ENCODE measurements at places on chromosomes 5 and 9.

- H3K4me1 ChIP-seq, result no peaks in the 10 kb centered on the region
- no peak for DNase-seq
- peak overlapping the region; percentile 44 for H3K27ac ChIP-seq
- no peak overlapping the region for H3K4me3 ChIP-seq
Measured at GRCh38 chr5:95973793-95974325, 12.2 kb upstream of the ELL2 start.

DNA sequence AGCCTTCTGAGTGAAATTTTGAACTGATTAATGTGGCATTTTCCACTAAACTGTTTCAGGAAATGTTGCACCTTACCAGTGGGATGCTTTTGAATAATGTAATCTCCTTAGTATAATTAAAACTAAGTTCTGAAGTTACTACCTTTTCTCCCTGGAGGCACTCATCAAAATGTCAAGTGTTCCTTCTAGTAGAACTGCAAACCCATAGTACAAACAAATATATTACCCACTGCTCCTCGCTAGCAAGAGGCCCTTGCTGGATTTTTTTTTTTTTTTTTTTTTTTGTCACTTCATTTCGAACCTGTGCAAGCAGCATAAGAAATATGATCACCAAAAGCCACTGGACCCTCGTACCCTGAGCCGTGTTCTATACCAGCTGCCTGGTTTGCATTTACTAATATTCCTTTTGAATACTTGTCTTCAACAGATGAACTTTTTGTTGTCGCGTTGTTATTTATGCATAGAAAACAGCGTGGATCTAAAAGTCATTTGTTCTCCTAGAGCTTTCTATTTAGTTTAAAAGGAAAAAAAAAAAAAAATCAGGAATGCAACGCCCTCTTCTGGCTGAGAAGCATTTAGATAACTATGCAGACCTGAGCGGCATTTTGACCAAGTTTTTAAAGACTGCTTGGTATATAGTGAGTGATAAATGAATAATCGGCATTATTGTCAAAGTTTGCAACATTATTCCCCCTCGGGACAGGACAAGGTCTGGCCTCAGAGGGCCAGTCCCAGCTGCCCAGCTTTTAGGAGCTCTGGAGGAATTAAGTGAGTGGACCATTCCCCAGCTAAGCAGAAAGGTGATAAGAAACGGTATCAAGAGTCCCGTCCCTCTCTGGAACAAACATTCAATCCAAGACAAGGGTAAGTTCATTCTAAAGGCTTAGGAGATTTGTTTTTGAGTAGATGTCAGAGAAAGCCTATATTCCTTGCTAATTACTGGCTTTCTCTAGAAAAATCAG is 162.5 kb upstream of the KIF2A start:
- H3K27me3 ChIP-seq, result no peaks in the 10 kb centered on the region
- DNase-seq, result no peak
- no peaks in the 10 kb centered on the region for H3K4me1 ChIP-seq
- no peak overlapping the region for H3K27ac ChIP-seq

GRCh38 chr5:2929779-2930178 is 178.3 kb upstream of the IRX2 start:
- H3K4me1 ChIP-seq, result no peaks in the 10 kb centered on the region
- H3K27ac ChIP-seq, result no peak overlapping the region
- no peaks in the 10 kb centered on the region for H3K36me3 ChIP-seq
- DNase-seq, result no peak
- H3K4me3 ChIP-seq, result no peak overlapping the region

DNA sequence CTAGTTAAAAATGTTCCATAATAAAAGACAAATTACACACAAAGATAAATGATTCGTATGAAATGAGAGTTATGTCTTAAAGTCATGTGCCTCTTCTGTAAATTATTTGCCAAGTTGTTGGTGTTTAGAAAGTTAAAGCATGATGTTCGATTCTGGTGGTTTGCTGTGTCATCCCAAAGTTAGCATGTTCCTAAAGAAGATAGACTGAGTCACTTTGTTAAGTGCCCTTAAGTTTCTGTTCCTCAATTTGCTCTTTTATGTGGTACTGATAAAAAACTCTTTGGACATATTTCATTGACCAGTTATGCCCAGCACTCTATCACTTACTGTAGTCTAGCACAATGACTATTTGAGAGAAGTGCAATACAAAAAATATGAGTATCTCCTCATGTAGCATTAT is 366.9 kb upstream of the ZNF608 start:
- H3K36me3 ChIP-seq, result no peaks in the 10 kb centered on the region
- no peak for DNase-seq
- no peaks in the 10 kb centered on the region for H3K27me3 ChIP-seq
- H3K4me3 ChIP-seq, result no peak overlapping the region
- no peaks in the 10 kb centered on the region for H3K4me1 ChIP-seq

GRCh38 chr5:154058055-154059038 is 19.6 kb downstream of the MFAP3 start:
- H3K4me3 ChIP-seq, result no peak overlapping the region
- peaks cover 5% of the 10 kb centered on the region for H3K36me3 ChIP-seq
- no peaks in the 10 kb centered on the region for H3K27me3 ChIP-seq
- no peak for DNase-seq

- H3K4me1 ChIP-seq, result no peaks in the 10 kb centered on the region
- H3K27me3 ChIP-seq, result no peaks in the 10 kb centered on the region
- no peaks in the 10 kb centered on the region for H3K36me3 ChIP-seq
- DNase-seq, result no peak
- H3K4me3 ChIP-seq, result no peak overlapping the region
Measured at GRCh38 chr5:22650511-22650910, 202.6 kb downstream of the CDH12 start.

DNA sequence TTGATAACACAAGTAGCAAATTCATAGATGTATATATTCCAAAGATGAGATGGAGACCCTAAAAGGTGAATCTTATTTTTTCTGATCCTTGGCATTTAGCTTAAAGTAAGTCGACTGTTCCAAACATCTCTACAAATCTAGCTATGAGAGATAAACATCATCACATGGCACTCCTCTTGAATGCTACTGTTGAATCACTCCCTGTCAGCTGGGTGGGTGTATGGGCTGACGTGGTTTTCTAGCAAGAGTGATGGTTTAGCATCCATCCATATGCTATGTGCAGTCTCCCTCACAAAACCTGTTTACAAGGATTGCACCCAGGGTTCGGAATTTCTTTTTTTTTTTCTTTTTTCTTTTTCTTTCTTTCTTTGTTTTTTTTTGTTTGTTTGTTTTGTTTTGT is 13.8 kb downstream of the ACO1 start:
- no peak overlapping the region for H3K27ac ChIP-seq
- no peaks in the 10 kb centered on the region for H3K36me3 ChIP-seq
- H3K4me3 ChIP-seq, result no peak overlapping the region
